Neuronal stem cell (in vitro differentiated cells): ENCODE measurements at places on chromosomes 16 and 17.
A peak's percentile ranks its signal among the peaks of the same experiment; 100 is the strongest.

DNA sequence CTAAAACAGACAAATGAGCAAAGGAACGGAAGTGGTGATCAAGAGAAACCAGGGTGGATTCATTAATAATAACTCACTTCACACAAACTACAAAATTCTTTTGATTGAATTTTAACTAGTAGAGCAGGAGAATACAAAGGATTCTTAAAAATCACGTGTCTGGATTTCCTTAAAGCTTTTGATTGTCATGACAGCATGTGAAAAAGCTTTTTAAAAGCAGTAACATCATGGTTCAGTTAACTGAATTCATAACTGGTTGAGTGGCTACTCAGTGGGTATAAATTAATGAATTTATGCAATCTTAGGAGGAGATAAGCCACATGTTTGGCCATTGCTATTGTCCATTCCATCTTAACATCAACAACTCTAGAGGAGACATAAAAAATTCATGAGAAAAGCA, 333.2 kb downstream of the SLC39A11 start:
- H3K27ac ChIP-seq = no peak overlapping the region
- no peaks in the 10 kb centered on the region for H3K4me1 ChIP-seq
- H3K4me3 ChIP-seq = no peak overlapping the region
- no peaks in the 10 kb centered on the region for H3K36me3 ChIP-seq

DNA sequence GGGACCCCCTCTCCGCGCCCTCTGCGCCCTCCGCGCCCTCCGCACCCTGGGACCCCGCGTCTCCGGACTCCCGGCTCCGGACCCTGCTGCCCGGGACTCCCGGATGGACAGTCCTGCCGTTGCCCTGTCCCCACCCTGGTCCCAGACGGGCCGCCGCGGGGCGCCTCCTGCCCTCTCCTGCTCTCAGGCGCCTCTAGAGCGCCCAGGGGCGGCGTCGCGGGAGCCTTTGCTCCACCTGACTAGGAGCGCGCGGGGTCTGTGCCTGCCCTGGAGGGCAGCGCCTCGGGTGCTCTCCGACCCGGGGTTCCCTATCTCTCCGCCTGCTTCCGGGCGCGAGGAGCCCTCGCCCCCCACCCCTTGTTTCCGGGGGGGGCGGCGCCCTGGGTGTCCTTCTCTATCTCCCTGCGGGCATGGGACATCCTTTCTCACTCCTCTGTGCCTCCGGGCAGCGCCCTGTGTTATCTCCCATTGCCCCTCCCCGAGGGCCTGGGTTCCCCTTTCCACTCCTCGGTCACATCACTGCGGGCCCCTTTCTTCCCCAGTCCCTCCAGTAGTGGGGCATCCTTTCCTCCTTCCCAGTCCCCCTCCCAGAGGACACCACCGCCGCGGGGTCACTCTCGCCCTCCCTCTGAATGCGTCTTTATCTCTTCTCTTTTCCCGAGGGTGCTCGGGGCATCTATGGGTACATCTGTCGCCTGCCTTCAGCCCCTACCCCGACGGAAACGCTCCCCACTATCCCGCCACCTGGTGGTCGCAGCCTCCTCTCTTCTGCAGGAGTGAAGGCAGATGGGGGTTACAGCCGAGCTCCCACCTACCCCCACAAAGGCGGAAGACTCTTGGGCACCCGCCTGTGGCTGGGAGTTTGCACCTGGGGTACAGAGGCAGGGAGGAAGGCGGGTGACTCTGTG, 875 bp downstream of the PRKCB start:
- no peaks in the 10 kb centered on the region for H3K36me3 ChIP-seq
- peaks cover 2% of the 10 kb centered on the region for H3K4me1 ChIP-seq
- peak overlapping the region; percentile 88 for H3K4me3 ChIP-seq
- peaks cover 22% of the 10 kb centered on the region for H3K27me3 ChIP-seq
- H3K27ac ChIP-seq = no peak overlapping the region

DNA sequence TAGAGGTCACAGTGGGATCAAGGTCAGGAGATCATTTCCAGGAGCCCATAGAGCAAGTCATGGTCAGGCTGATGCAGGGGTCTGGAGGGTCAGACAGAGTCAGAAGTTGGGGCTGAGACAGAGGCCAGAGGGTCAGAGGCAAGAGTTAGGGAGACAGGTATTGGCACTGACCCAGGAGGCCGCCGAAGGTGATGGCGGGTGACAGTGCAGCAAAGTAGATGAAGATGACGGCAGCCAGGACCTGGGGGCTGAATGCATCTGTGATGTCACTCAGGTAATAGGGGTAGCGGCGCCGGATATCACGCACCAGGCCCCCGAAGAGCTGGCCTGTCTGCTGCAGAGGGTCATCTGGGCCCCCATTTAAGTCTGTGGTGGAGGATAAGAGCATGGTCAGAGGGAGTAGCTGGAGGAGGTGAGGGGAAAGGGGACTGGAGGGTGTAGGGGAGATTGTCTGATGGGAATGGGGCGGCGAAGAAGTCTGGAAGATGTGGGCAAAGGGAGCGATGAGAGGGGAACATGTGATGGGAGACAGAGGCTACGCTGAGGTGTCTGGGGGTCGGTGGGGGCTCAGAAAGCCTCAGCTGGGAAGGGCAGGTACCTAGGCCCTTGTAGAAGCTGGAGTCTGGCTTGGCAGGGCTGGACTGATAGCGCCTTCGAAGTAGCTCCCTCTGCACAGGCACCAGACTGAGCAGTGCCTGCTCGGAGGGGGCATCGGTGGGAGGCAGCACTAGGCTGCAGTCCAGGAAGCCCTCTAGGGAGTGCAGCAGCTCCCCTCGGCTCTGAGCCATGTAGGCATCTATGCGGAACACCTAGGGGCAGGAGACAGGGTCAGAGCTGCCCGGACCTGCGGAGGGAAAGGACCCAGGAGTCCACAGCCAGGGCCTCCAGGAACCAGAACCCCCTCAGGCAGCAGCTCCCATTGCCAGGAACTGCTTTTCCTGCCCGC, 9.8 kb downstream of the SLC4A1 start:
- peaks cover 79% of the 10 kb centered on the region for H3K27me3 ChIP-seq
- H3K4me1 ChIP-seq = no peaks in the 10 kb centered on the region
- H3K36me3 ChIP-seq = no peaks in the 10 kb centered on the region
- H3K27ac ChIP-seq = no peak overlapping the region
- no peak overlapping the region for H3K4me3 ChIP-seq

- DNase-seq = no peak
- peaks cover 11% of the 10 kb centered on the region for H3K36me3 ChIP-seq
- H3K4me3 ChIP-seq = no peak overlapping the region
Observed at GRCh38 chr16:27245276-27246172, 23.0 kb downstream of the NSMCE1 start.

DNA sequence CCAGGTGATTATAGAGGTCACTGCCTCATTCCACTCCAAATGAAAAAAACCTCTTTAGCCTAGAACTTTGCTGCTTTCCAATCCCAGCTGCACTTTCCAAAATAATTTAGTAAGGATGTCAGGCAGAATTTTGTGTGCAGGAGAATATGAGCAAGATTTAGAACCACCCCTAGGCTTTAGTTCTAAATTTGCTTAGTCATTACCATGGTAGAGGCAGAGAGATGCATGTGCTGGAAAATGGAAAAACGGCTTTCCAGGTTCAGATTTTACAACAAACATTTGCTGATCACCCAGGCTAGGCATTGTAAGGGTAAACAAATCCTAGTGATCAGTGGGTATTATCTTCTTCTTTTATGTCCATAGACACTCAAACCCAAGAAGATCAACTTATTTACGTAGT, 6.3 kb downstream of the KRT26 start:
- H3K36me3 ChIP-seq = peaks cover 2% of the 10 kb centered on the region
- H3K27ac ChIP-seq = no peak overlapping the region
- no peaks in the 10 kb centered on the region for H3K4me1 ChIP-seq
- no peak overlapping the region for H3K4me3 ChIP-seq
- DNase-seq = no peak

- H3K27me3 ChIP-seq = no peaks in the 10 kb centered on the region
- H3K27ac ChIP-seq = no peak overlapping the region
- peaks cover 5% of the 10 kb centered on the region for H3K4me1 ChIP-seq
- no peaks in the 10 kb centered on the region for H3K36me3 ChIP-seq
Observed at GRCh38 chr17:3986270-3986938, 22.2 kb upstream of the ATP2A3 start.

GRCh38 chr17:41784207-41784744, 2.2 kb downstream of the JUP start:
- peak overlapping the region; percentile 94 for H3K27ac ChIP-seq
- no peak for DNase-seq
- H3K4me3 ChIP-seq = peak overlapping the region; percentile 66
- no peaks in the 10 kb centered on the region for H3K27me3 ChIP-seq
- H3K36me3 ChIP-seq = no peaks in the 10 kb centered on the region
- peaks cover 9% of the 10 kb centered on the region for H3K4me1 ChIP-seq

GRCh38 chr17:38707678-38708351, 2.7 kb downstream of the MLLT6 start:
- no peak for DNase-seq
- peaks cover 11% of the 10 kb centered on the region for H3K27me3 ChIP-seq
- H3K36me3 ChIP-seq = peaks cover 7% of the 10 kb centered on the region
- peaks cover 15% of the 10 kb centered on the region for H3K4me1 ChIP-seq
- no peak overlapping the region for H3K27ac ChIP-seq

DNA sequence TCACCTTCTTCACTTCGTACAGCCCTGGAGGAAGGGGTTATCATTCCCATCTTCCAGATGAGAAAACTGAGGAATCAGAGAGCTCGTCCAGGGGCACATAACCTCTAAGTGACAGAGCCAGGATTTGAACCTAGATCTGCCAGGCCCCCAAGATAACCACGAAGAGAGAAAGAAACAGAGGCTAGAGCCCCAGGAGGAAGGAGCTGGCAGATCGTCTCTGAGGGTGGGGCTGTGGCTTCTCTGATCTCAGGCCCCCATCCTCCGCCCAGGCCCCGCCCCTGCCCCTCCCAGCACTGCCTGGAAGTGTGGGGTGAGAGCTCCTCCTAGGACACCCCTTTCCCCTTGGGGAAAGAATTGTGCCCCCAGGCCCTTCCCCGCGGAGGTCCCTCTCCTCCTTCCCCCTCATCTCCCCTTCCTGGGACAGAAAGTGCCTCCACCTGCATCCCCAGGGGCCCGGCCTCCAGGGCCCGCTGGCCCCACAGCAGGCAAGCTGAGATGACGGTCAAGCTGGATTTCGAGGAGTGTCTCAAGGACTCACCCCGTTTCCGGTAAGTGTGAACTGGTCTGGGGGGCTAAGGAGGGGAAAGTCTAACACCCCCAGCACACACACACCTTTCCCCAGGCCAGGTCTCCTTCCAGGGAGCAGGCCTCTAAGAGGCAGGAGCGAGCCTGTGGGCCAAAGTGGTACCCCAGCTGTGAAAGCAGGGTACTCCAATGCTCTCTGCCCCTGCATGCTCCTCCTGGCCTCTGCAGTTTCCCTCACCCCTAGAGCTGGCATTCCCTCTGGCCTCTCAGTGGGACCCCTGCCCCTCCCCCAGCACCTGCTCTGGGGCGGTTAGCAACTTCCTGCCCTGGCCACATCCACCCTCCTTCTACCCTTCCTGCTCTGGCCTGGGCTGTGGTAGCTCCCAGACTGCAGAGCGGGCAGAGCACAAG, at the start of gene ACAP1:
TSS of gene ACAP1 (plus strand) at position 290 of the 936 bp plus-strand sequence. CDS start at position 496, 206 bp downstream.
- H3K4me1 ChIP-seq = peaks cover 12% of the 10 kb centered on the region
- H3K36me3 ChIP-seq = no peaks in the 10 kb centered on the region
- H3K4me3 ChIP-seq = no peak within 1 kb of the TSS
- H3K27ac ChIP-seq = no peak within 1 kb of the TSS

- no peaks in the 10 kb centered on the region for H3K36me3 ChIP-seq
- no peaks in the 10 kb centered on the region for H3K27me3 ChIP-seq
- no peaks in the 10 kb centered on the region for H3K4me1 ChIP-seq
- no peak for DNase-seq
- no peak overlapping the region for H3K27ac ChIP-seq
- no peak overlapping the region for H3K4me3 ChIP-seq
Observed at GRCh38 chr17:56499799-56500388, 93.6 kb upstream of the NOG start.

- no peak for DNase-seq
- H3K4me3 ChIP-seq = no peak overlapping the region
- H3K4me1 ChIP-seq = no peaks in the 10 kb centered on the region
- no peak overlapping the region for H3K27ac ChIP-seq
- no peaks in the 10 kb centered on the region for H3K36me3 ChIP-seq
Observed at GRCh38 chr16:86970726-86971125, 346.5 kb downstream of the C16orf95 start.

- H3K4me3 ChIP-seq = no peak overlapping the region
- H3K27me3 ChIP-seq = peaks cover 14% of the 10 kb centered on the region
- no peaks in the 10 kb centered on the region for H3K36me3 ChIP-seq
- no peak for DNase-seq
- H3K27ac ChIP-seq = no peak overlapping the region
Observed at GRCh38 chr17:76497979-76498875, 3.0 kb downstream of the RHBDF2 start.

DNA sequence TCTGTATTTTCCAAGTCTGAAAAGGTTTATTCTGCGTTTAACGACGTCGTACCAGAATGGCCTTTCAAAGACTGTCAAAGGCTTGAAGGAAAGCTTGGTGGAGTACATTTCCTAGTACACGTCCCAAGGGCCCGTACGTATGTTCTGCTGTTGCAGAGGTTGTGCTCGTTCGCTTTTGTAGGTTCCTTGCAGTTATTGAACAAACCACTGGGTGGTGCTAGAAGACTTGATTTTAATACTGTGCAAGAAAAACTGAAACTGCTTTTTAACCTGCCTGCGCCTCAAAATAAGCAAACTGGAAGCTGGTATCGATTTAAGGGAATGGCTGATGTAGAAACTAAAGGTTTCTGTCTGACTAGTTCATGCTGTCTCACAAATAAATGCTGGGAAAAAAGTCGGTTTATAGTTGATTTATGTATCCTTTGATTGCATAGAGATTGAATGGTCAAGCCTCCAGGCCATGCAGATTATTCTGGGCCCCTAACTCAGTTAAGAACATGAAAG, 54.6 kb downstream of the USP10 start:
- no peak overlapping the region for H3K27ac ChIP-seq
- no peaks in the 10 kb centered on the region for H3K27me3 ChIP-seq
- H3K36me3 ChIP-seq = peaks cover 10% of the 10 kb centered on the region
- no peak overlapping the region for H3K4me3 ChIP-seq

DNA sequence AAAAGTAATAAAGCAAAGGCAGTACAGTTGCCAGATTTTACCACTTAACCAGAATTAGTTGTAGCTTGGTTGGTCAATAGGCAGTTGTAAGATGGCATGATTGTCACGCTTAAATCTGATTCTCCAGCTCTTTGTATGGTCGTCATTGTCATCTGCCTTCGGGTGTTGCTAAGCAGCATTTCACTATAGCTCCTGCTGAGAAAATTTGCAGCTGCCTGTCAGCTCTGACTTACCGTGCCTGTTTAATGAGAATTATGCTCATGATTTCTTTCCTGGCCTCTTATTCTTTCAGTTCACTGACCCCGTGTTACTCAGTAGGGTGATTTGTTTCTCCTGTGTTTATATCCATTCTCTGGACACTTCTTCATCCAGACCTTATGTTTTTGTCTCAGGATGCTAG, 66.7 kb downstream of the TANGO6 start:
- H3K27ac ChIP-seq = no peak overlapping the region
- DNase-seq = peak; percentile 26
- peaks cover 1% of the 10 kb centered on the region for H3K4me1 ChIP-seq
- H3K4me3 ChIP-seq = no peak overlapping the region
- no peaks in the 10 kb centered on the region for H3K36me3 ChIP-seq
- no peaks in the 10 kb centered on the region for H3K27me3 ChIP-seq

GRCh38 chr17:73561111-73561510, 83.1 kb downstream of the SDK2 start:
- no peak overlapping the region for H3K4me3 ChIP-seq
- H3K27me3 ChIP-seq = no peaks in the 10 kb centered on the region
- H3K27ac ChIP-seq = no peak overlapping the region
- peaks cover 5% of the 10 kb centered on the region for H3K4me1 ChIP-seq
- no peaks in the 10 kb centered on the region for H3K36me3 ChIP-seq

- no peak overlapping the region for H3K4me3 ChIP-seq
- peaks cover 5% of the 10 kb centered on the region for H3K4me1 ChIP-seq
- H3K36me3 ChIP-seq = no peaks in the 10 kb centered on the region
Observed at GRCh38 chr17:64270885-64271284, 7.8 kb upstream of the TEX2 start.
